AG09309 (cell line): ENCODE measurements at places on chromosomes 12 and 14.

DNA sequence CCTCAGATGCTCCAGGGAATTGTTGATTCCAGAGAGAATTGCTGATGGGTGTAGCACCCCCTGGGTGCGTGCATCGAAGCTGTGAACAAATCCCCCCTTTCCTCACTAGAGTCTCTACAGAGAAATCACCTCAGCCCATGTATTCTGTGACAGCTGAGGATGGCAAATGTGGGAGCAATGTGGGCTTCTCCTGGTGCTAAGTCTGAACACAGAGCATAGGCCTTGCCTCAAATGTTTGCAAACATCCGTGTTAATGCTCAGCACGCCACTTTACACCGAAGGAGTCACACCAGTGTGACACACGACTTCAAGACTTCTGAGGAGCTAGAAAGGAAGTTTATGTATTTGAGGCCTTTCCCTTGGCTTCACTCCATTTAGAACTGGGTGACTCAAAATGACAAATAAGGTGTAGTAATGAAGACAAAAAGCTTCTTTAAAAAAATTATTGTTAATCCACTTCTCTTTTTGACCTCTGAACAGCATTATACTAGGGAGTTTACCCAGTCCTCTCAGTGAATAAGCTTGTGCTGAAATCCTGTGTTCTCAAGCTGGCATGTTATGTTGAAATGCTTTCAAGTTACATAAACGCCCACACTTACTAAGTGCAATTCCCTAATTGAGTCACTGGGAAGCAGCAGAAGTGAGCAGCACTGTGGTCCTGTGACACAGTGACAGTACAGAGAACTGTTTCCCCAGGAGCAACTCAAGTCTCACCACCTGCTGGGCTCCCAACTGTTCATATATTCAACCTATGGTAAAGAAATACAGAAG lies 92.9 kb downstream of the FAR2 start:
- peak; percentile 82 for DNase-seq

GRCh38 chr12:67504026-67504425 lies 144.5 kb upstream of the DYRK2 start:
- no peak for DNase-seq

GRCh38 chr14:33206981-33207380 lies 268.3 kb downstream of the NPAS3 start:
- no peak for DNase-seq

DNA sequence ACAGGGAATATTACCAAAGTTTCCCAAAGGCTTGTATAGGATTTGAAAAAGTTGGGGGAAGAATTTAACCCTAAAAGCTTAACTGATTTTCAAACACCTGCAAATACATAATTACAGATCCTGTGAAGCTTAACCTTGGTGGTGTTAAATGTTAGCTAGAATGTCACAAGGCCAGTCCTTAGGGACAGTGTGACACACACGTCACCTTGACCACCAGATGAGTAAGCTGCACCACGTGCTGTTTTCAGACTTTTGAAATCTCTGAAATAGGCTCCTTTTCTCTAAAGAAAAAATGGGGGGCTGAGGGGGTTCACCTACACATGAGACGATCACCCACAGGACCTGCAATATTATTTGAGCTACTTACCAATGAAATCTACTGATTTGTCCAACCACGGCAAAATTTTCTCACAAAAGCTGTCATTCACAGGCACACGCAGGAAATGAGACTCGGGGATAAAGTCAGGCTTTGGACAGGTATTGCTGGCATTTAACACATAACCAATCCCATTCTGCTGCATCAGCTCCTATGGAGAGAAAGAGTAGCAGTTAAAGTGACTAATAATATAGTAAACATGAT lies 75.9 kb downstream of the DUSP16 start:
- no peak for DNase-seq

GRCh38 chr14:42556551-42556950 lies 949.9 kb downstream of the LRFN5 start:
- no peak for DNase-seq

DNA sequence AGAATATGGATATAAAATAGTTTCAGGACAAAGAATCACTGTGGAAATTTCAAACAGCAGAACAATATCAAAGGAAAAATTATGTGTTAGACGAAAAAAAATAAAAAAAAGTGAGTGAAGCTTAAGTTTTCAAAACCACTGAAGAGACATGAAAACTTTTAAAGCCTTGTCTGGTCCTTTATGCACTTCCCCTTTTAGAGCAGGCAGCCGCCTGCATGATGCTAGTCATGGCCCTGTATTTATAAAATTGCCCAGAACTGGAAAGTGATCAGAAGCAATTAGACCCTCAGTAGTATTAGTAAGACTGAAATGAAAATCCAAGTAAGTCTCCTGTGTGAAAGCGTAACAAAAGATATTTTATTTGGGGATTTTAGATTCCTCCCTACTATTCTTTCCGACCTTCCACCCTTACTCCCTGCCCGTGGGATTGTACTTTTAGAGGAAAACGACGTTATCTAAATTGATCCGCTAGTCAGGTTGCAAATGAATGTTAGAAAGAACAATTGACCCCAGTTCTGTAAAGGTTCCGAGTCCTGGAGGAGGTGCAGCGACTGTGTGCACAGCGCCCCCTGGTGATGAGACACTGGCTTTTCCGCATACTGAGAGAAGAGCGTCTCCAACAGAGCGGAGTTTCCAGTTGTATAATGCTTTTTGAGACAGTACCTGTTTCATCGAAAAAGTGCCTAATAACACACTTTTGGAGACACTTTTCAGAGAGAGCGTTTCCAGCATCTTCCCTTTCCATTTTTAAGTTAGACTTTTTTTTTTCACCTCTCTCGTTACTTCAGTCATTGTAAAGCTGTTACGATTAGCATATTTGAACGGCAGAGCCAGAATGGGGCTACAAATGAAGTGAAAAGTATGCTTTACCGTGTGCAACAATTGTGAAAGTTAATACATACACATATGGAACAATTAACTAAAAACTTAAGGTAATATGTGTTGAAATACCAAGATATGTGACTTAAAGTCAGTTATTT lies 12.4 kb downstream of the MGST1 start:
- DNase-seq, result no peak

GRCh38 chr14:24681056-24681455 lies 47.1 kb upstream of the GZMB start:
- DNase-seq, result no peak

- DNase-seq, result no peak
These were observed 120.4 kb downstream of the LRRIQ1 start for GRCh38 chr12:85156569-85156968.

DNA sequence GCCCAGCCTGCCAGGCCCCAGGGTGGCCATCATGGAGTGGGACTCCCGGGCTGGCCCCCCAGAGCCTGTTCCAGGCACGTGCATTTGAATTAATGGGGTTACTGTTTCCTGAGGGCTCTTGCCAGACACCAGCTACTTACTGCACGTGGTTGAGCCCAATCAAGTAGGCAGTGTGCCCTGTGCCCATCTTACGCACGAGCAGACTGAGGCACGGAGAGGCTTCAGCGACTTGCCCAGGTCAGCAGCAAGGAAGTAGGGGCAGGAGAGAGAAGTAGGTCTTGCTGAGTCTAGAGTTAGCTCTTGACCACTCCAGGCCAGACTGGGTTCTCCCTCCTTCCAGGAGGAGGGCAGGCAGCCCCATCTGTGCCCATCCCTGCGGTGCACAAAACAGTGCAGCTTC lies 67.7 kb downstream of the DIO3 start:
- DNase-seq, result no peak

GRCh38 chr12:131063413-131063812 lies 109.7 kb downstream of the ADGRD1 start:
- no peak for DNase-seq

DNA sequence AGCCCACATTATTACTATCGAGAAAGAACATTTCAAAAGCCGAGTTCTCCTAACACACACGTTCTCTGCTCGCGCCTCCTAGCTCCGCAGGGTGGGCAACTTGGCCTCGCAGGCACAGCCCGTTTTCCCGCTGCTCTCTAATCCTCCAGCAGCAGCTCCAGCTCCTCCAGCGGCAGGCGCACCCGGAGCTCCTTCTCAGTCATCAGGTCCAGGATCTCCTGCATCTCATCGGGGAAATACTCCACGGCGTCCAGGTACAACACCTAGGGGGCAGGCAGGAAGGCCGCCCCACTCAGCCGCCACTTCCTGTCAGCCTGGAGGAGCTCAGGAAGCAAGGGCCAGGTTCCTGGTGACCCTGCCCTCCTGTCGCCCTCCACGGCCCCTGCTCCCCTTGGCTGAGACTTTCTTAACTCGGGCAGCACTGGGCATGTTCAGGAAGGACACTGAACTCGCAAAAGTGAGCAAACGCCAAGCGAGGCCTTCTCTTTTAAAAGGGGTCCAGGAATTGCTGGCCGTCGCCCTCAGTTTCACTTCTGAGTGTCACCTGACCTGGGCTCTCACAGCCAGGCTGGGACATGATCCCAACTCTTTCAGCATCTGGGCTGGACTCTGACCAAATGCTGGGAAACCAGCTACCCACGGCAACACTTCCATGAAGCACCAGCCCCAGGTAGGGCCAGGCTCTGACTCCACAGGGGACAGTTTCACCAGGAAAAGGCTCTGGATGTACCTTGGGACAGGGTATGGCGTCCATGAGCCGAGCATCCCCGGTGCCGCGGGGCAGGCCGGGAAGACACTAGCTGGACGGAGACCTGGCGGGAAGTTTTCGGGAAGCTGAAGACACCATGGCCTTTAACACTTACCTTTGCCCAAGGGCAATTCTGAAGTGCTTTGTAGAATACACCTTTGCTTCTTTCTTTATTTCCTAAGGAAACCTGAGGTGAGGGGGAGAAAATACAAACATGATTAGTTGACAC lies 22.1 kb downstream of the PSMC1 start:
- DNase-seq, result no peak

DNA sequence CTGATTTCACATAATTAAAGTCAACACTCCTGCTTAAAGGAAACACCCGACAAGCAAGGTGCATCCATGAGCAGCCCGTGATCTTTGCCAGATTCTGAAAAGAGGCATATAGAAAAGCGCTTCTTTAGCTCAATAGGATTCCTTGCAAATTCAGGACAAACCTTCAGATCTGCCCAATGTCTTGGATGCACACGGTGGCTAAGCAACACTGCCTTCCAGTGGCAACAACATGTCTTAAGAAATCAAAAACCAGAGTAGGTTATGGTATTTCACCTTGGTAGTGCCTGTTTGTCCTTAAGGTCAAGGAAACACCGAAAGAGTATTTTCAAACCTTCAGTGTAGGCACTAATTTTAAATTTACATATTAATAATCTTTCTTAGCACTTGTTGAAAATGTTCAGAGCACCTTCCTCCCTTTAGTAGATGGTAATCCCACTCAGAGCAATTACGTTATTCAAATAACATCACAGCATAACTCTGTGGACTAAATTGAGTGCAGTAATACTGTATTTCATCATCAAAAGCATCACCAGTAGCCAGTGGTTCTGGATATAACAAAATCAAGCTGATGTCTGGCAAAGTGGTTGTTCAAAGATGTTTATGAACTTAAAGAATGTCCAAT lies 58.0 kb upstream of the CDKN3 start:
- peak; percentile 29 for DNase-seq

DNA sequence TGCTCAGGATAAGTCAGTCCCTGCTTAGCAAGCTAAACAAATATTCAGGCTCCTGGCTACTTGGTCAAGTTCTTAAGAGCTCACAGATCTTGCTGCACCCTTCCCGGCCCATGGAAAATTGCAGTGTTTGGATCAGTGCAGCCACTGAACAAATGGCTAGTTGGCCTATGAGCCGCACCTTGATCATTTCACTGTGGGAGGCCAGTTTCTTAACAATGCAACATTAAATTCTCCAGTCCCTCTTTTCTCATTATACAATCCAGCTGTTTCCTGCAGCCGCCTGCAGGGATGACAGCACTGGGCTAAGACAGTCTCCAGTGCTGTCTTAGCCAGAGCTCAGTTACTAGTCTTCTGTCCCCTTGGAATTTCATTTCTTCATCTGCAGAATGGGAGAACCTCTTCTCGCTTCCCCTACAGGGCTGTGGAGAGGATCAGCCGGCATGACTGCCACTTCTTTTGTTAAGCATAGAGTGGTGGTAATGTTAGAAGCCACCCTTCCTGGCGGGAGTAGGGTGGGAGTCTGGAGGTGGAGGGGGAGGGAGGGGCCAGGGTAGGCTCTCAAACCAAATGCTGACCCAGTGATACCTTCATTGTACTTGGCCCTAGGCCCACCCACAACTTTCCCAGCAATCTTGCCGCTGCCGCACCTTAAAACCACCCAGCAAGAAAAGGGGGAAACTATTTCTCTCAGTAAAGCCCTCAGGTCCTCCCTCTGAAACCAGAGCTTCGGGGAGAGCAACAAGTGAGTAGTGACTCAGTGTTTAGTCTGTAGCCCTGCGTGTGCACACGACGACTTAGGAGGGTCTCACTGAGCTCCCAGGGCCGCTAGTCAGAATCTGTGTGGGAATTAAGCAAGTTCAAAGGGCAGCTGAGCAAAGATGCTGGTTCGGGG lies 145.7 kb downstream of the NUAK1 start:
- no peak for DNase-seq

DNA sequence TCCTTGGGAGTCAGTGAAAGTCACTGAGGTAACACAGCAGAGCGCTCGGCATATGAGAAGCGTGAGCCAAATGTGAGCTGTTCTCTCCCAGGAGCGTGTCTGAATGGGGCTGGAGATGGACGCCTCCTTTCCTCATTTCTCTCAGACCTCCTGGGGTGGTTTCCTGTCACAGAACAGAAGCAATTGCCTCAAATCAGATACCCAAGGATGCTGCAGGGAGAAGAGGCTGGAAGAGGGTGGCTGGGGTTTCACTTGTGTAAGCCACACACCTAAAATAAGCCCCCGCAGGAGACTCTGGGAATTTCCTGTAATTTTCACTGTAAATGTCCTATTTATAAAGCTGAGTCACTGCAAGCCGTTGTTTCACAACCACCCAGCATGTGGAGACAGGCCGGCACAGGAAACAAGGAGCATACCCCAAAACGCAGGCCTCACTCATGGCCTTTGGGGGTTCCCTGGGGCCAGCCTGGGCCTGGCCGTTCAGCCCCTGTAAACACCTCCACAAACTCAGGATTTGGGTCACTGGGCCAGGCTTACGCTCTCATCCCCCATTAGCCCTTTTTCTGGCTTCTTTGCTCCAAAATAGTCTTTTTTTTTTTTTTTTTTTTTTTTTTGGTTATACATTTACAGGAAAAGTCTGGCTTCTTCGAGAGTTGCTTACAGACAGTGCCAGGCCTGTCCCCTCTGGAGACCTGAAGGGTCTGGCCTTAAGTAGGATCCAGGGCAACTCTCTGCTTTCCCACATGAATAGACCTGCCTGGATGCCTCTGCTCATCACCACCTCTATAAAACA lies 55.3 kb downstream of the VCPKMT start:
- peak; percentile 85 for DNase-seq
